Activated CD8-positive, alpha-beta memory T cell treated with anti-CD3 and anti-CD28 coated beads for 1 hour (primary cell): ENCODE measurements at places on chromosomes 1 and 21.

DNA sequence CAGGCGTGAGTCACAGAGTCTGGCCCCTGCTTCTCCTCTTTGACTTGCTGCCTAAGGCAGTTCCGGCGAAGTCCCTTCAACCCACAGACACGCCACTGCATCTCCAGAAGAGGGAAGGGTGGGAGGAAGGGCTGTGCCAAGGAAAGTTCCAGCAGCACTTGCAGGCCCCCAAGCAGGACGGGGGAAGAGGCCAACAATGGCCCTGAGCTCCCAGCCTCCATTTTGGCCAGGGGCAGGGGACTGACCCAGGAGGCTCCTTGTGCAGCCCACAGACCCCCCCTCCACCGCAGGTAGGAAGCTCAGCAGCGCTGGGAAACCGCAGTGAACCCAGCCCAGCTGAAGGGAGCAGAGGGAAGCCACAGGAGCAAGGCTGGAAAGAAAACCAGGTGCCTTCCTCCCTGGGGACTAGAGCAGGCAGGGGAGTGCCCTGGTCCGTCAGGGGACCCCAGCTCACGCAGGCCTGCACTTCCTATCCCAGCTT is 35.4 kb downstream of the ACOT7 start:
- DNase-seq: no peak

DNA sequence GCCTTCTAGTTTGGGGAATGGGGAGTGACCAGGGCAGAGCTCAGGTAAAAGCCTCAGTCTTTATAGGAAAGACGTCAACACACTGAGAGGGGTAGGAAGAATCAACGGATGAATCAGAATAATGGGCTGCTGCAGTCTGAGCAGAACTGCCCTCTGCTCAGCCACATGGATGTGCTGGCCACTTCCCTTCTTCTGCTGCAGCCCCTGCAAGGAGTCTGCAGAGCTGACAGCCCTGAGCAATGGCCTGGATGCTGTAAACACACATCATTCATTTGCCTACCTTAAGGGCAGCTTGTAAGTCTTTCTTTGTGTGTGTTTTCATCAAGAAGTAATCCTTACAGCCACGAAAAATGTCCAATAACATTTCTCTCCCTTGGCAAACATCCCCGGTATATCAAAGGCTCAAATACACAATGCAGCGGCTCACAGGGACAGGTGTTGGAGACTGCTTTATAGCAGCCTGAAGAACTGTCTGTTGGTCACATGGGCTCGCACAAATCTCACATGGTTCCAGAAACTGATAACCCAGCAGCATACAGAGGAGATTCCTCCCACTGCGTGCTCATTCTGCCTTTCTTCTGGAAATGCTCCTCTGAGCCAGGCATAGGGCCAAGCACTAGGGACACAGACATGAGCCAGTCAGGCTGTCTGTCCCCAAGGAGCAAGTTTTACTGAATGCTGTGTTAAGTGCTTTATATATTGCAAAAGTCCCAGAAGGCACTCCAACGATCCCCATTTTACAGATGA is 110.1 kb downstream of the HMGB4 start:
- DNase-seq: no peak

DNA sequence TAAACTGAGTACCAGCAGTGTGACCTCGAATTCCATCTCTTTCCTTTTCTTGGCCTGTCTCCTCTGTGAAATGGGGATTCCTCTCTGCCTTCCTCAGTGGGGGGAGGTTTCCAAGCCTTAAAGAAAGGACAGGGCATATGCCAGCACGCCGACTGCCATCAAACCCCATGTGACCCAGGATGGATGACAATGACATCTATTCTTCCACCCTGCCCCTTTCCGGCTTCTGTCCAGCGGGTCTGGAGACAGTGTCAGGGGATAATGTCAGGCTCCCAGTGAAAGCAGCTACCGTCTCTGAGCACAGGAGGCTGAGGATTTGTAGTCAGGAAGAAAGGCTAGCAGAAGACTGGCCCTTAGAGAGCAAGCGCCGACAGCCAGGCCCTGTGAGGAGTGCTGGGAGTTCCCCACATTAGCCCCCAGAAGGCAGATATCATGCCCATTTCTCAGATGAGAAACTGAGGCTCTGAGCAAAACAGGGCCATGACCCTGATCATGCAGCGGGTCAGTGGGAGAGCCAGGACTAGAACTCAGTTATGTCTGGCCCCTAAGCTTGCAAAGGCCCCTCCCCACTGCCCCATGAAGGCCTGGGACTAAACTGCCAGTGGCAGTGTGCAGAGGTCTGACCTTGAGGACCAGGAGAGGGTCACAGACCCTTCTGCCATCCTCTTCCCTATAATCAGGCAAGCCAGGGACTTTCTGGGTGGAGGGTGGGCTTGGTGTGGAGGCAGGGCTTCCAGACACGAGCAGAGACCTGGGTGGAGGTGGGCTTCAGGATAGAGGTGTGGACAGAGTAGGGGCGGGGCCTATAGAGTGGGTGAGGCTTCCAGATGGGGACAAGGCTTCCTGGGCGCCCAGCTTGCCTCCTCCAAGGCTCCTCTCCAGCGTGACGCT is 30.1 kb downstream of the CDCA8 start:
- DNase-seq: no peak

DNA sequence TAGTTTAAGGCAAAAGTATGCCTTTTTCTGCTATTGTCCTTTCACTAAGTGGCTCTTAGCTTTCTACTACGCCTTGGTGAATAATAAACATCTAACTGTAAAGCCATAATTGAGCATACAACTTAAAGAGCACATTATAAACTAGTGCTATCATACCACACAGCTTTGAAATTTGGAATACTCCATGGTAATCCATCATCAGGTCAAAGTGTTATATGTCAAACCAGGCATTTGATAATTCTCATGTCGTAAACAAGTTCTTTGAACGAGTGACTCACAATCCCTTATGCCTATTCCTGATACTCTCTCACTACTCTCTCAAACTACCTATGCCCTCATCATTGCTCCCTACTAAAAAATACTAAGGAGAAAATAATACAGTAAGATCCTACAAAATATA is 60.3 kb upstream of the FMN2 start:
- DNase-seq: no peak

GRCh38 chr1:64653466-64653865 is 91.4 kb upstream of the RAVER2 start:
- DNase-seq: no peak

GRCh38 chr1:160429702-160430535 is 29.6 kb downstream of the VANGL2 start:
- no peak for DNase-seq

- no peak for DNase-seq
These were observed 1232.0 kb downstream of the KCNT2 start for GRCh38 chr1:195376190-195376589.

DNA sequence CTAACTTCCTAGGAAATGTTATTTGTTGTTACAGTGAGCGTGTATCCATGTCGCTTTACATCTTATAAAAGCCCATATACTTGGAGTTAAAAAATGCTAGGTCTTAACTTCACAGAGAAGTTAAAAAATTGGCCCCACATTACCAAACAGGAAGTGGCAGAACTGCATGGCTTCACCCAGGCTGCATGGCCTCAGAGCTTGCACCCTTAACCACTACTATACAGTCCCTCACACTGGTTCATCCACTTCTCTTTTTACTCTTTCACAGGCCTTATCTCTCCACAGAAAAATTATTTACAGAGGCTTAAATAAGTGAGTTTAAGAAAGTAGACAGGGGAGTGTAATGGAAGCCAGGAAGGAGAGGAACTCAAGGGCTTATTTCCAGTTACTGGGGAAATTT is 402.5 kb downstream of the HHAT start:
- DNase-seq: no peak

GRCh38 chr1:55428944-55429931 is 214.1 kb upstream of the USP24 start:
- DNase-seq: no peak

GRCh38 chr1:214678386-214678785 is 75.4 kb downstream of the CENPF start:
- DNase-seq: no peak

- no peak for DNase-seq
These were observed 120.6 kb downstream of the NAV1 start for GRCh38 chr1:201659572-201659971.

DNA sequence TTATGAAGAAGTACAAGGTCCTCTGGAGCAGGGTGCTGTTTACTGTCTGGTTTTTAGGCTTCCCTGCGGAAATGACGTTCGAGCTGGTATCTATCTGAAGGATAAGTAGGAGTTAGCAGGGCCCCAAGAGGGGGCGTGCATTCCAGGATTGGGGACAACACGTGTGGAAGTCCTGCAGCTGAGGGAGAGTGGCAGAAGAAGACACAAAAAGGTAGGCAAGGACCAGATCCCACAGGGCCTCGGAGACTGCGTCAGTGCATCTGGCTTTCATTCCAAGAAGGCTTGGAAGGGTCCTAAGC is 5.9 kb downstream of the RIMS3 start:
- no peak for DNase-seq

DNA sequence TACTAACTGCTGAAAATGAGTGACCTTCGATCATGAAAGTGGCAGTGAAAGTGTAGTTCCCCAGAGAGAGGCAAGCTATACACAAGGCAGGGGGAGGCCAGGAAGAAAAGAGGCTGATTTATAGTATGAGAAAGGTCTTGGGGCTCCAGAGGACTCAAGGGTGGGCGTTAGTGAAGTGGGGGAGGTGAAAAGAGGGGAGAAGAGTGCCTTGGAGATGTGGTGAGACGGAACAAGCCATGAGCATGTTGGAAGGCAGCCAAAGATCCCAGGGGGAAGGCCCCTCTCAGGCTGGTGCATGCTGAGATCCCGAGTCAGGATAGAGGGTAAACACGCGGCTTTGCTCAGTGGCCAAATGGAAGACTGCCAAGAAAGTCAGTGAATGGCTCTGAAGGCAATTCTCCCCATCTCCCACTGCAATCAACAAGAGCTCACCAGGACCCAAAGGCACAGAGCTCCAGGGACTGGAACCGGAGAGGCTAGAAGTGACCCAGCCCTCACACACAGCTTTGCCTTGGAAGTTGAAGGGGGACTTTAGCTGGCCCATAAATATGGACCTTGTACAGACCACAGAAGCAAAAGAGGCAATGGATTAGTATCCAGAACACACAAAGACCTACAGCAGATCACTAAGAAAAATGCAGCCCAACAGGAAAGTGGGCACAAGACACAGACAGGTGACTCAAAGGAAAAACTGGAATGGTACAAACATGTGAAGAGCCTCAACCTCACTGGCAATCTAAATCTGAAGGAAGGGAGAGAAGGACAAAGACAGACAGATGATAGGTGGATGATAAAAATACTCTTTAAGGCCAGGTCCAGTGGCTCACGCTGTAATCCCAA is 49.6 kb downstream of the HSF2BP start:
- no peak for DNase-seq

DNA sequence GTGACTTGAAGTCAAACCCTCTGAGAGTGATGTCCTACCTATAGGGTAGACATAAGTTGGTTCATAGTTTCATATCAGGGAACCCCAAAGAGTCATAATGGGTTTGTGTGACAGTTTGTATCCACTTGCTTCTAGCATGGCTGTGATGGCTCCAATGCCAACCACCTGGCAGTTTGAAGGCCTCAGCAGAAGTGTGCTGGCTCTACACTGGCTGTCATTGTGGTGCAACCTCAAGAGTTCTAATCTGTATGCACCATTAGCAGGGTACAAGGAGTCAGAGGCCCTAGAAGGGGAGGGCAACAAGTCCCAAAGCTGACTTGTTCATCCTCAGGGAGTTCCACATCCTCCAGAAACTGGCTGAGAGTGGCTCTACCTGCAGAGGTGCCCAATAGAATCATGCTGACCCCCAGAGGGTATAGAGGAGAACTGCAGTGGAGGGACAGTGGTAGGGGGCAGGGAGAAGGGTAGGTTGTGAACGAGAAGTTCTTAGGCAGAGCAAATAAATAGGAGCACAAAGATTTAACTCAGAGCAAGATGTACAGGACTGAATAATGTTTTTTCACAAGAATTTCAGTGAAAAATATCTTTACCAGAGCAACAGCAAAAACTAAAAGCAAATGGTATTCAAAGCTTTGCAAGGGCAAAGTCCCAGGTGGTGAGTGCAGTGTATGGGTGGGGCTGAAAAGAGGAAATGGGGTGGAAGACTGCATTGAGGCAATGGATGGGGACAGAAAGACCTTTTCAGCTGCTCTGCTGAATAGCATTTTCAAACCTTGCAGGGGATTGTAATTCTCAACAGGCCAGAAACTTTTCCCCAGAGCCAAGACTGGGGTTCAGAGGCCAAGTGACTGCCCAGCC is 3.2 kb downstream of the FCRL2 start:
- no peak for DNase-seq

- no peak for DNase-seq
These were observed 9.5 kb downstream of the BMP8A start for GRCh38 chr1:39500862-39501389.

GRCh38 chr1:13577846-13578245 is 5.8 kb upstream of the PDPN start:
- DNase-seq: no peak

GRCh38 chr1:232164078-232164963 is 465.6 kb downstream of the SIPA1L2 start:
- DNase-seq: no peak

- DNase-seq: peak; percentile 10
These were observed 4.5 kb downstream of the CNR2 start for GRCh38 chr1:23908453-23909341.

DNA sequence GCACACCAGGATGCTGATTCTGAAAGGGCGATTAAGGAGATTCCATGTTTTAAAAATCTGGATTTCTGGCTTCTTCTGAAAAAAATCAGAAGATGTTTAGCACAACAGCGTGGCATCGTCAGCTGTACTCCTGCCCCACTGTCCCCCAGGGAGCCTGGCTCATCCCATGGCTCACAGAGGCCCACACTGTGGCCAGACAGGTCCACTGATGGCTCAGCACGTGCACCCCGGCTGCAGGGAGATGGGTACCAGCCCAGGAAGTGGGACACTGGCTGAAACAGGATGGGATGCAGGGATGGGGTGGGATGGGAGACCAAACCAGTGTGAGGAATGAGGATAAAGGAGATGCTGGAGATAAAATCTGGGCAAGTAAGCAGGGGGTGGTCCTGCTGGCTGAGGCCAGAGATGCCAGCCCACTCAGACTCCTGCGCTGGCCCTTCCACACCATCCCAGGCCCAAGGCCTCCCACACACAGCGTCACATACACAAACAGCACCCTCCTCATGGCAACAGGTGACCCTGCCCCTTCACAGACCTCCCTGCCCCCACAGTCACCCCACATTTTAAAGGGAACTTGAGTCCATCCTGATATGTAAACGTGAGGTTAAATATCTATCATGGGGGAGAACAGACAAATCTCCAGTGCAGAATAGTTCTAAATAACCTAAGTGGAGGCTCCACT is 23.9 kb upstream of the SAMD11 start:
- no peak for DNase-seq

DNA sequence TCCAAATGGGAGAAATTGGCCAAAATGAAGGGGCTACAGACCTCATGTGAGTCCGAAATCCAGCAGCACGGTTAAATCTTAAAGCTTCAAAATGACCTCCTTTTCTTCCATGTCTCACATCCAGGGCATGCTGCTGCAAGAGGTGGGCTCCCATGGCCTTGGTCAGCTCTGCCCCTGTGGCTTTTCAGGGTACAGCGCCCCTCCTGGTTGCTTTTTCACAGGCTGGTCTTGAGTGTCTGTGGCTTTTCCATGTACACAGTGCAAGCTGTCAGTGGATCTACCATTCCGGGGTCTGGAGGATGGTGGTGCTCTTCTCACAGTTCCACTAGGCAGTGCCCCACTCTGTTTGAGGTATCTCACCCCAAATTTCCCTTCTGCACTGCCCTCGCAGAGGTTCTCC is 78.7 kb downstream of the PRRX1 start:
- DNase-seq: no peak
